ENCODE measurements at places on chromosomes 7 and 10. TPM values are rescaled to one million over a fixed set of nuclear protein-coding genes. Genes with fewer than 3 reads are reported as not detected.

DNA sequence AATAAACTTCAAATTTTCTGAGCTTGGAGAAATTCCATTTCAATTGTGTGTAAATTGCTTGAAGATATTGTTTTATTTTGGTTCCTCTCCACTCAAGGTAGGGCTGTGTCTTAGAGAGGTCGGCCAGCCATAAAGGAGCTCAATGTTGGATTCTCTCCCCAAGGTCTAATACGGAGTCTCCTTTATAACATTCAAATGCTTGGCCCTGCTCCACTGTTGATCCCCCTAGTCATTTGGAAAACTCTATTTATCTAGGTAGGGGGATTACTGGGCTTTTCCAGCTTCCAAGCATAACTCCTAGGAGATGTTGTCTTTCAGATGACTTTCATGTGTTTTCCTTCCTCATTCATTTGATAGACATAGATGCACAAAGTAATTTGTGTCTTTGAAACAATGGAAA is 170.9 kb downstream of the LRMDA start:
- DNase-seq, result no peak

DNA sequence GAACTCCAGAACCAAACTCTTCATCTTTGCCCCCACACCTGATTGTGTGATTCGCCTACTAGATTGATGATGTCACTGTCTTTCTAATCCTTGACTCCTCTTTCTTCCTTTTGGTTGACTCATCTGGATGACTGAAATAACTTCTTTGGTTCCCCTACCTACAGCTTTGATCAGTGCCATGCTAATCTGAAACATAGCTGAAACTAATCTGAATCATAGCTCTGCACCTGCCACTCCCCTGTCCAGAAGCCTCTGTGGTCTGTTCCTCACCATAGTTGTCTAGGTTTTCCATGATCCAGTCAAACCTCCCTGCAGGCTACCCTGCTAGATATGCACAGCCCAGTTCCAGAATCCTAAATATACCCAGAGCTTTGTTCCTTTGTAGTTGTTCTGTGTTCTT is 51.9 kb downstream of the ZNF365 start:
- DNase-seq, result no peak

DNA sequence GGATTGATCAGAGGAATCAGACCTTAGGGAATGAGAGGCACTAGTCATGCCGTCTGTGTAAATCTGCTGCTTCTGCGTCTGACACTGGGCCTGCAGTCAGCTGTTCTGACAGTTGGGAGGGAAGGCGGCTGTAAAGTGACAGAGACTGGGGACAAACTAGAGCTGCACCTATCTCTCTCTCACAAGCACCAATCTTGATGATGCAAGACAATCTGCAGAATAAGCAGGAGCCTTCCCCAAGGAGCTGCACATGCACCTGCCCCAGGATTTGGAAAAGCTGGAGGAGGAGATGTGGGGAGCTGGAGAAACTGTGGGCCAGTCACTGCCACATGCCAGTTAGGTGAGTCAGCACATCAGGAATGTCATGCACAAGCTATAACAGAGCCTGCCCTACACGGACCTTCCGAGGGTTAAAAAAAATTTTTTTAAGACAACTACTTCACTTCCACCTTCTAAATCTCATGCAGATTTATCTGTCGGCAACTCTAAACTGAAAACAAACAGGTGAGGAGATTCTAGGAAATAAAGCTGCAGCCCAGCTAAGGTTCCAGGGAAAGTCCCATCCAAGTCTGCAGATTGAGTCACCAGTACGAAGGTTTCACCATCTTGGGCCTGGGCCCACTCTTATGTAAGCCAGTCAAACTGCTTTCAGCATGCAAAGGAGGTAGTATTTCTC is 39.2 kb downstream of the ENO4 start:
- DNase-seq, result peak; percentile 4

DNA sequence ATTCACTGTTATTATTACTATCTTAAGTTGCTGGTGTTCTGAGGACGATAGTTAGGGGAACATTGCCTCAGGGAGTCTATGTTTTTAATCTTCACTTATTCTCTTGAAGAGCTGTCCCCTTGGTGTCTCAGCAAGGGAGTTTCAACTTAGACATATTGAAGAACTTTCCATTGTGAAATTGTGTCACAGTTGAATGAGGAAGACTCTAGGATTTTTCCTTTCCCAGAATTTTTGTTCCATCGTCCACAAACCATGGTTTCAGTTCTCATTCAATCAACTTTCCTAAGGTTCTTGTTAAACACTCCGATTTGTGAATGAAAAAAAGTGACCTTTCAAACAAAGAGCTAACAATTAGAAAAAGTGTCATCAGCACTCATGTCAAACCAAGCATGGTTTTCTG is 128.3 kb downstream of the GATA3 start:
- DNase-seq, result no peak

The FGF8 gene
- total RNA-seq, result not detected

The ASZ1 gene
- not detected for total RNA-seq

The DKK1 gene
- total RNA-seq, result 262 TPM

Measured in HepG2 (cell line).